GM12864 (cell line): ENCODE measurements at places on chromosomes 1 and 21.
A peak's percentile ranks its signal among the peaks of the same experiment; 100 is the strongest.

DNA sequence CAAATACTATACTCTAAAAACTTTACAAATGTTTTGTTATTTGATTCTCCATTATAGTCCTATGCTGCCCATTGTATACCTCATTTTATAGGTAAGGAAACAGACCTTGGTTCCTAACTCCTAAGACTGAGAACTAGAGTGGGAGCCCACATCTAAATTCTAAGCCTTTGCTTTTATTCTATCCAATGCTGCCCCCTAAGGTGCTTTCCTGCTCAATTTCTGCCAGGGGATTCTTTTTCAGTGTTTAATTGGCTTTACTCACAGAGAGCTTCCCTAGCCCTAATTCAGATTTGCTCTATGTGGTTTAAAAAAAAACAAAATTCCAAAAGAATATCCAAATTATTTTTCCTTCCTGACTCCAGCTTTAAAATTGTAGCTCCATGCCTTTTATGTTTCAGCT is 64.5 kb downstream of the KIF14 start:
- no peak for DNase-seq

GRCh38 chr1:94983171-94983739 is 56.3 kb upstream of the CNN3 start:
- no peak for DNase-seq

GRCh38 chr1:230104395-230105244 is 37.6 kb downstream of the GALNT2 start:
- DNase-seq: peak; percentile 61

DNA sequence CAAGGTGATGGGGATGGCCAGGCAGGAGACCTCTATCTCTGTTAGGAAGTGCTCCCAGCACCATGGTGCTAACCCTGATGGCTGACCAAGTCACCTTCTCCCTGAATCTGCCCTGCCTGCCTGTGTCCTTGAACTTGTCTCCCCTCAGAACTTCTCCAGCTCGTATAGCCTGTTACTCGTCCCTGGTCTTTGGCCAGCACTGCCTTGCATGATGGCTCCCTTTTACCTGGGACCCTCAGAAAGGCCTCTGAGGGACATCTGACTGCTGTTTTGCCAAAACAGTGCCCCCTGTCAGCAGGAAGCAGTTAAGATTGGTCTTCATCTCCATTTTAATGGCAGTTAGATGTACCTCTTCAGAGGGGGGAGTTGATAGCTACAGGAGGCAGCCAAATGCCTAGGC is 148.3 kb downstream of the RHOU start:
- no peak for DNase-seq

DNA sequence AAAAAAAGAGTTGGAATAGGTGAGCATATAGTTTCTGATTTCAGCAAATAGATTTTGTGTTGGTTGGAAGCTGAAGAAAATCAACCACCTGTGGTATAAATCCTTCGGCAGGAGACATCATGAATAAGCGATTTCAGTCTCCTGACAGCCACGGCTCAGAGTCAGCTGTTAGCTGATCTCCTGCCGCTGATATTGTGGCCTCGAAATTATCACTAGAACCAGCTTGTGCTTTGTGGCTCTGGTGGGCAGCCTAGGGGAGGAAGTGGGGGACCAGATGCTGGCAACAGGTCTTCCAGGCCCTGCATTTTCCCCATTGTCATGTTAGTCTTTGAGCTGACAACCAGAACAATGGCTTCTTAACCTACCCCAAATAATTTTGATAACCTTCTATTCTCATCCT is 842 bp upstream of the GCSAML start:
- no peak for DNase-seq

DNA sequence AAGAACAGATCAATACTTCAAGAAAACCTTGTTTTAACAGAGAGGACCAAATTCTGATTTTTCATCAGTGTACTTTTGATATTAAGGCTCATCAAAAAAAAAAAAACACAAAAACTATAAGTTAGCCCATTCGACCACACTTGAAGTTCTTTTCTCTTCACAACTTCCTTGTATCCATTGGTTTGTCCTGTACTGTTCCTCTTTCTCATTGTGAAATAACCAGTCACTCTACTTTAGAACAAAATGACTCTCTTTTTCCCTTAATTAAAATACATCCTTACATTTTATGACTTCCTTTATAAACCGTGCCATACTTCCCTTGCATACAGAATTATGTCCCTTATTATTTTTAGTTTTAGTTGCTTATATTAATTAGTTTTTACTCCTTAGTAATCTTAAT is 8.4 kb downstream of the QSOX1 start:
- DNase-seq: no peak

DNA sequence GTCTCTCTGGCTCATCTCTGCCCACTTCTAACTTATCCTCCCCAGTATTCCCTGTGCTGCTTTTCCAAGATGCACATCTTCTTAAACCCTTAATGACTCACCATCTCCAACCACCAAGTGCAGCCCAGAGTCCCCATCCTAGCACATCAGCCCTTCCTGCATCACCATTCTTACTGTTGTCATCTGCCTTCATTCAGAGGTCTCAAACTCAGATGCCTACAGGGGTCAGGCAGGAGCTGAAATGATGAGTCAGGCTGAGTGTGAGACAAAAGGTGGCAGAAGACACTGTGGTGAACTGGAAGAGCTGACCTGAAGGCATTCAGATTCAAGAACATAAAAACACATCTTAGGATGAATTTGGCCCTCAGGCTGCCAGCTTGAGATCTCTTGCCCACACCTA is 34.6 kb downstream of the OLFML2B start:
- DNase-seq: no peak

DNA sequence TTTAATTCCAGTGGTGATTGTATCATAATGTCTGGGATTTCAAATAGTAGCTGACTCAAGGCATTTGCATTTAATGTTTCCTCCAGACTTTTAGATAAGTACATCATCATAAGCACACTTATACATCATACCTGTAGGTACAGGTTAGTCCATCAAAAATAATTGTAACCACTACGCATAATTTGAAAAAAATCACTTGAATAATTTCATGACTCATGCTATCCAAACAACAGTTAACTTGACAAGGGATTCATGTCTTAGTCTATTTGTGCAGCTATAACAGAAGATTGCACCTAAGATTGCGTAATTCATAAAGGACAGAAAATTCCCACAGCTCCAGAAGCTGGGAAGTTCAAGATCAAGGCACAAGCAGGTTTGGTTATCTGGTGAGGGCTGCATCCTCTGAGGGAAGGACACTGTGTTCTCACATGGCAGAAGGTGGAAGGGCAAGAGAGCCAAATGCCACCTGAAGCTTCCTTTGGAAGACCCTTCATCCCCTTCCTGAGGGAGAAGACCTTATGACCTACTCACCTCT is 801.7 kb upstream of the BRINP3 start:
- DNase-seq: no peak

GRCh38 chr21:45026826-45027225 is 47.6 kb upstream of the ADARB1 start:
- DNase-seq: no peak

- DNase-seq: no peak
Observed at GRCh38 chr1:25487628-25488027, 55.8 kb upstream of the LDLRAP1 start.

GRCh38 chr1:181911715-181912114 is 149.8 kb downstream of the ZNF648 start:
- no peak for DNase-seq

- no peak for DNase-seq
Observed at GRCh38 chr1:97451944-97452343, 468.9 kb downstream of the DPYD start.

- no peak for DNase-seq
Observed at GRCh38 chr1:62732331-62732730, 44.1 kb upstream of the DOCK7 start.

- DNase-seq: no peak
Observed at GRCh38 chr1:205927247-205927646, 16.0 kb downstream of the SLC26A9 start.

DNA sequence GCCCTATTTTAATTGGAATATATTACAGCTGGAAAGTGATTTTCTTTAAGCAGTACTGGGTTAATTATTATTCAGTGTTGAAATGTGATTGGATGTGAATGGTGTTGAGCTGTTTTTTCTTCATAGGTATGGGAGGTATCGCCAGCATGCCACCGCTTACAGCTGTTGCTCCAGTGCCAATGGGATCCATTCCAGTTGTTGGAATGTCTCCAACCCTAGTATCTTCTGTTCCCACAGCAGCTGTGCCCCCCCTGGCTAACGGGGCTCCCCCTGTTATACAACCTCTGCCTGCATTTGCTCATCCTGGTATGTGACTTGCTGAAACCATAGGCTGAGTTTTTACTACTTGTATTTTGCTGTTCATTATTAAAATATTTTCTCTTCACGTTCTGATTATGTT is 107.7 kb downstream of the ITSN1 start:
- DNase-seq: no peak

GRCh38 chr1:225653463-225654276 is 747 bp upstream of the ENAH start:
- DNase-seq: no peak

- no peak for DNase-seq
Observed at GRCh38 chr1:152970495-152970894, at the start of gene SPRR4. Gene SPRR4 (plus strand): TSS chr1:152970648. CDS start chr1:152971891, 1,243 bp downstream.

DNA sequence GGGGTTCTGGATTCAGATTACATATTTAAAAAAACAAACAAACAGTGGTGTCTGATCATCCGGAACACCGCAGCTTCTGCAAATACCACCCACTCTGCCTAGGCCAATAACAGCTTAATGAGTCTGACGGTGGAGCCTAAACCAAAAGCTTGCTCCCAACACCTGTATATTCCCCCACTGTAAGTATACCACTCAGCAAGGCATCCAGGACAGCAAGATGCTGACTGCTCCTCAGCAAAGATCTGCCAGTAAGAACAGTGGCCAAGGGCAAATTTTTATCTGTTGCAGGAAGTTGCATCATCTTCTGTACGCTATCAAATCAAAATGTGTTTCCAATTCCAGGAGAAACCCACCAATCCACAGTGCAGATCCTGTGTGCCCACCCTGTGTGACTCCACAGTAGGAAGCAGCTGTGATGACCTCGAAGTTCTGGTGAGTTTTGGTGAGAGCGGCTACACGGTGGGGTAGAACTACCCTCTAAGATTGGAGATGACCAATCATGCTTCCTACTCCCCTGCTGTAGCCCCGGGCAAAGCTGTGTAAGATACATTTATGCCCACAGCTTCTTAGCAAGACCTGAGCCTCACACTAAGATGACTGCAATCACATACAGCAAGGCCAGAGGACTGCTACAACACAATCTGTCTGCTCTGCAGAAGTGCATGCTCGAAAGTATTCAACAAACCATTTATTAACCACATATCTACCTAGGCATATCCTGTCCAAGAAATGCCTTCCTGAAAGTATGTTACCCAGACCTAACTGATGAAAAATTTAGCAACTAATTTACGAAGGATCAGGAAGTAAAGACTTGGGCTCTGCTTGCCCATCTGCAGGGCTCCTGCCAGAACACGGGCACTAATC is 30.5 kb downstream of the SIPA1L2 start:
- DNase-seq: no peak

DNA sequence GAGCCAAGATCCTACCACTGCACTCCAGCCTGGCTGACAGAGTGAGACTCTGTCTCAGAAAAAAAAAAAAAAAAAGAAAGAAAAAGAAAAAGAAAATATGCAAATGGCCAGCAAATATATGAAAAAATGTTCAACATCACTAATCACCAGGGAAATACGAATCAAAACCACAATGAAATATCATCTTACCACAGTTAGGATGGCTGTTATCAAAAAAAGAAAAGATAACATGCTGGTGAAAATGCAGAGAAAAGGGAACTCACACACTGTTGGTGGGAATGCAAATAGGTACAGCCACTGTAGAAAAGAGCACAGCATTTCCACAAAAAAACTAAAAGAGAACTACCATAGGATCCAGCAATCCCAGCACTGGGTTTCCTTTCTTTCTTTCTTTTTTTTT is 477.5 kb downstream of the SMYD3 start:
- DNase-seq: no peak

DNA sequence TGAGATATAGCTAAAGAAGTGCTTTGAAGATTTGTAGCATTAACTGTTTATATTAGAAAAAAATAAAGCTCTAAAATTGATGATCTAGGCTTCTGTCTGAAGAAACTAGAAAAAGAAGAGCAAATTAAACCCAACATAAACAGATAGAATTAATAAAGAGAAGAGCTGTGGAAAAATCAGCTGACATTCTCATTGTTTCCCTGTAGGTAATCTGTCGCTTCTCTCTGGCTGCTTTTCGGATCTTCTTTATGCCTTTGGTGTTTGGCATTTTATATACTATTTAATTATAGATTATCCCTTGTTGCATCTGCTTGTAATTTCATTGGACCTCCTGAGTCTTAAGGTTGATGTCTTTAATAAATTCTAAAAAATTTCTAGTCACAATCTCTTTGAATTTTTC is 59.8 kb downstream of the MPZL1 start:
- DNase-seq: no peak

- DNase-seq: no peak
Observed at GRCh38 chr1:54875000-54875399, 12.0 kb downstream of the DHCR24 start.

GRCh38 chr21:46211376-46211775 is 17.2 kb downstream of the LSS start:
- no peak for DNase-seq

GRCh38 chr1:73980324-73981040 is 217.5 kb downstream of the LRRIQ3 start:
- no peak for DNase-seq

GRCh38 chr1:17194133-17194475 is 10.8 kb upstream of the PADI1 start:
- DNase-seq: no peak

GRCh38 chr21:36210779-36211659 is 54.4 kb downstream of the DOP1B start:
- no peak for DNase-seq

DNA sequence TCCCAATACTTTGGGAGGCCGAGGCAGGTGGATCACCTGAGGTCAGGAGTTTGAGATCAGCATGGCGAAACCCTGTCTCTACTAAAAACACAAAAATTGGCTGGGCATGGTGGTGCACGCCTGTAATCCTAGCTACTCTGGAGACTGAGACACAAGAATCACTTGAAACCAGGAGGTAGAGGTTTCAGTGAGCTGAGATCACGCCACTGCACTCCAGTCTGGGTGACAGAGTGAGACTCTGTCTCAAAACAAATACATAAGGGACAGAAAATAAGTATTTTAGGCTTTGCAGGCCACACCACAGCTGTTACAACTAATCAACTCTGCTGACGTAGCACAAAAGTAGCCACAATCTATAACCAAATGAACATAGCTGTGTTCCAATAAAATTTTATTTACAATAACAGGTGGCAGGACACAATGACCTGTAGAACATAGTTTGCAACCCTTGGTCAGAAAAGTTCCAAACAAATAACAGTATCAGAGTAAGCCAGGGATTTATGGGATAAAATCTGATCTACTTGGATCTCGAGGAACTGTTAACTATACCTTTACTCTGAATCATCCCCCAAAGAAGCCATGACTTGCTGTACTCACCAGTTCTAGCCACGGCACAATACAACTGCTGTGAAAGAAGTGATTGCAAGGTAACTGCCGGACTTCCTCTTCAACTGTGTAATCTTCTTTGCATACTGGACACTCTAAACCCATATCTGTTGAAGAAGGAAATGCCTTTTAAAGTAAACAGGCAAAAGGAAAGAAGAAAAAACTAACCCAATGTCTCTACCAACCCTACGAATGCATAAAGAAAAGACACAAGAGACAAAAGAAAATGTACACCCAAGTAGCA is 28.3 kb downstream of the CD160 start:
- no peak for DNase-seq

GRCh38 chr1:41397020-41397419 is 35.8 kb downstream of the FOXO6 start:
- no peak for DNase-seq
